ENCODE measurements at places on chromosomes 16 and 17.

DNA sequence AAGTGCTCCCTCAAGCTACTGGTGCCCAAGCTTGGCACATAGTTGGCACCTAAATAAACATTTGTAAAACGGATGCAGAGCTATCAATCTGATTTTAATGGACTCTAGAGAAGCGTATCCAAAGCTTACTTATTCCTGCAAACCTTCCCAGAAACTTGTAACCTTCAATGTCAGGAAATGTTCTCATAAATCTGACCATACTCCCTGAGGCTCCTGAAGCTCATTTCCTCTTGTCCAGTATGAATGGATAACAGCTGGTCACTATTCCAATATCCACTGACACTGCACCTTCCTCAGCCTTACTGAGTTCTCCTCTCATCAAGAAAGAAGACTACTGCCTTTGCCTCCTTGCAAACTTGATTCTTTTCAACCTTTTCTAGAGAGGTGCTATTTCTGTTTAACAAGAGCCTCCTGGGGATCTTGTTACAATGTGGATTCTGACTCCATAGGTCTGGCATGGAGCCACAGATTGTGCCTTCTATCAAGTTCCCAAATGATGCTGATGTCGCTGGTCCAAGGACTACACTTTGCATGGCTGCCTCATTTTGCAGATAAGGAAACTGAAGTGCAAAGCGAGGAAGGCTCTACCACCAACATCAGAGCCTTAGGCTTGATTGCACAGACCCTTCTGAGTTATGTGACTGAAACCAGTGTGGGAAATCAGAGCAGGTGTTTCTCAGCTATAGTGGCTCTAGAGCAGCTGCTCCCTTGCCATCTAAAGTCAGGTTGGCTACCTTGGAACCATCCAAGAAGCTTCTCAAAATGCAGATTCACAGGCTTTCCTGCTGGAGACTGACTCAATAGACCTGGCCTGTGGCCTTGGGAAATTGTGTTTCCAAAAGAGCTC is 377.8 kb downstream of the SOX9 start:
- no peak for DNase-seq

- DNase-seq = no peak
Measured at GRCh38 chr17:60079401-60080243, 901 bp upstream of the HEATR6 start.

DNA sequence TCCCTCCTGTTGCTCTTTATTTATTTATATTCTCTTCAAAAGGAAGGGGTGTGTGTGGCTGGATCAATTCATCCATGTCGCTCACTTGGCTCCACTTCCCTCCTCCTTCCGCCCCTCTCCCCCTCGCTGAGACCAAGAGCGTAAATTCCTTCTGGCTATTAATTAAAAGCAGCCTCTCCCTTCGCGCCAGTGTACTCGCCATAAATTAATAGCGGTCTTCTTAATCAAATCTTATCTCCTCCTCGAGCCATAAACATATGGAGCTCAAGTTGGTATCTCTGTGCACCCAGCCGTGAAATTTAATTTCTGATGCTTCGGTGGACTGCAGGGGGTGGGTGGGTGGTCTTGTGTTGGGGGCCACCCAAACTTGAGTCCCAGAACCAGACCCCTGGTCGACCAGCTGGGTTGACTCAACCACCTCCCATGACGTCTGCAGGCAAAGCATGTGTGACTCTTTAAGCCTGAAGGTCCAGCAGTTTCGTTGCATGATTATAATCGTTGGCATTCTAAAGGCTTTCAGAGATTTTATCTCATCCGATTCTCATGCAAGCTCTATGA is 57.9 kb downstream of the SDK2 start:
- DNase-seq = no peak

DNA sequence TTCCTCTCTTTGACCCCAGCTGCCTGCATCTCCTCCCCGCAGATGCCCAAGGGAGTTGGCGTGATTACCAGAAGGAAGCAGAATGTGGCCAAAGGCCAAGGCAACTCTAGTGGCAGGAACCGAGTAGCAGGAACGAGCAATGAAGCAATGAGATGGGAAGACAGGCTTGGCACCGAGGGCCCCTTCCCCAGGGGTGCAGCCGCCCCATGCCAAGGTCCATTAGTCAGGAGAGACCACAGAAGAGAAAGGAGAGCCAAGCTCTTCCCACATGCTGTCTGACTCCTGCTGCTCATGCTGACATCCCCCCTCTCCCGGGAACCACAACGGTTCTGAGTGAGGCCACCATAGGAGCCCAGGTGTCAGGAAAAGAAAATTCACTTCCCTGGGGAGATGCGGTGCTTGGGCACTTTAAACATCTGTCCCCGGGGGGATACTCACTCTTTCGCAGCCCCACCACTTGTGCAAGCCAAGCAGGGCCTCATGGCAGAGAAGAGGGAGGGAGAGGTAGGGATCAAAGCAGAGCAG is 67.4 kb downstream of the MYO18A start:
- DNase-seq = no peak

GRCh38 chr17:60678118-60678444 is 430 bp downstream of the BCAS3 start:
- no peak for DNase-seq

DNA sequence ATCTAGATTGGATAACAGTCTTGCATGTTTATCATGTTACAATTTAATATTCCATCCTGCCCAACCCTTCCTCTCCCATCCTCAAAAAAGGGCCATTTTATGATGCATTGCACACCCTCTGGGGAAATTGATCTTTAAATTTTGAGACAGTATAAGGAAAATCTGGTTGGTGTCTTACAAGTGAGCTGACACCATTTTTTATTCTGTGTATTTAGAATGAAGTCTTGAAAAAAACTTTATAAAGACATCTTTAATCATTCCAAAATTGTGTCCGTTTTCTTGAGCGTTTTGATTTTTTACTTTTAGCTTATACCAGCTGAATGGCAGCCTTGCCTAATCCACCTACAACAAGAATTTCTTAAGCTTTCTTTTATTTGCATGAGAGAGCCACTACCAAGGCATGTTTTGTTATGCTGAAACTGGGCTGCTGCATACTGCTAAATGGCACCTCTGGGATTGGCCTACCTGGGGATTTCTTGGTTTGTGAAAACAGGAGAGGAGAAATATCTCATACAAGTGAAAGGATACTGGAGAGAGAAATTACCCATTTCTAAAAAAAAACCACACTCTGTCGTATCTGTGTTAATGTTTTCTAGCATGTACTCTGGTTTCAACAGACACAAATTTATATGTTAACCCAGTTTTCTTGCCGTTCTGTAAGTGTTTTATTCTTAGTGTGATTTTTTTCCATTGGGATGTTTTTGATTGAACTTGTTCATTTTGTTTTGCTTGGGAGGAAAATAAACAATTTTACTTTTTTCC is 52.2 kb downstream of the TUBD1 start:
- no peak for DNase-seq

DNA sequence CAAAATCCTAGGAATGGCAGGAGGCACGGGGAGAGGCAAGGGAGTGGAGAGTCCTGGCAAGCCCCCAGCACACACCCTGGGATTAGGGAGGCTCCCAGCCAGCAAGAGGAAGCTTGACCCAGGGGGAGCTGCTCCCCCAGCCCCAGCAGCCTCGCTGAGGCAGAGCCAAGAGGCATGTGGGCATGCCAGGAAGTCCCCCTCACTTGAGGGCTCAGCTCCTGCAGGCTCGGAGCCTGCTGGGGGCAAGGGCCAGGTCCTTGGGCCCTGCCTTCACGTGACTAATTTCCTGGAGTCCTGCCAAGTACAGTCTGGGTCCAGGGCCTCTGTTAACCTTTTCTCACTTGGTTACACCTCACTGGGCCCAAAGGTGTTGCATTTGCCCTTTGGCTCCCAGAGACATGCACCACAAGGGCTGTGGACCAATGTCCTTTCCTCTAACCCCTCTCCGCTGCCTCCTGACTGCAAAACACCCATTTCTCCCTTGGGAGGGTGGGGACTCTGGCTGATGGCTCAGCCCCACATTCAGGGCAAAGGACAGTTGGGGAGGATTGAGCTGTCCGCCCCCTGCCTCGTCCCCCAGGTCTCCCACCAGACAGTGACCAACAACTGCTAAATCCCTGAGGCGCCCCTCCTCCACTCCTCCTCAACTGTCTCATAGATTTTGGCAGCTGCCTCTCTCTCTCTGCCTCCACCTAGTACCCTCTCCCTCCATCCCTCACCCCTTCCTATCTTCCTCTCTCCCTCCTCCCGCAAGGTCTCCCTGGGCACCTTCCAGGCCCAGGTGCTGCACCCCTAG is 4.4 kb upstream of the SLC47A2 start:
- DNase-seq = no peak

GRCh38 chr16:46748775-46749705 is 896 bp upstream of the MYLK3 start:
- no peak for DNase-seq

DNA sequence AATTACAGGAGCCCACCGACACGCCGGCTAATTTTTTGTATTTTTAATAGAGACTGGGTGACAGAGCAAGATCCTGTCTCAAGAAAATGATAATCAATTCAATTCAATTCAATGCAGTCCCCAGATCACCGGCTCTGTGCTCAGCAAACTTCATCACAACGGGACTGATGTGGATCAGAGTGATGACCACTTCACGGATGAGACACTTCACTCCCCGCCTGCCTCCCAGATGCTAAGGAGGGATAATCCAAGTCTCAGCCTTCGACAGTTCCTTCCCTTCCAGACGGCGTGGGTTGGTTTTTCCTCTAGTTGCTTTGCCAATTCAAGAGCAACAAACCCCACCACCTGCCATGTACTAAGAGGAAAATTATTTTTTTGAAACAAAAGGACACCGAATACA is 93.8 kb downstream of the ZDHHC7 start:
- no peak for DNase-seq

GRCh38 chr16:12010388-12011251 is 34.1 kb downstream of the SNX29 start:
- no peak for DNase-seq

DNA sequence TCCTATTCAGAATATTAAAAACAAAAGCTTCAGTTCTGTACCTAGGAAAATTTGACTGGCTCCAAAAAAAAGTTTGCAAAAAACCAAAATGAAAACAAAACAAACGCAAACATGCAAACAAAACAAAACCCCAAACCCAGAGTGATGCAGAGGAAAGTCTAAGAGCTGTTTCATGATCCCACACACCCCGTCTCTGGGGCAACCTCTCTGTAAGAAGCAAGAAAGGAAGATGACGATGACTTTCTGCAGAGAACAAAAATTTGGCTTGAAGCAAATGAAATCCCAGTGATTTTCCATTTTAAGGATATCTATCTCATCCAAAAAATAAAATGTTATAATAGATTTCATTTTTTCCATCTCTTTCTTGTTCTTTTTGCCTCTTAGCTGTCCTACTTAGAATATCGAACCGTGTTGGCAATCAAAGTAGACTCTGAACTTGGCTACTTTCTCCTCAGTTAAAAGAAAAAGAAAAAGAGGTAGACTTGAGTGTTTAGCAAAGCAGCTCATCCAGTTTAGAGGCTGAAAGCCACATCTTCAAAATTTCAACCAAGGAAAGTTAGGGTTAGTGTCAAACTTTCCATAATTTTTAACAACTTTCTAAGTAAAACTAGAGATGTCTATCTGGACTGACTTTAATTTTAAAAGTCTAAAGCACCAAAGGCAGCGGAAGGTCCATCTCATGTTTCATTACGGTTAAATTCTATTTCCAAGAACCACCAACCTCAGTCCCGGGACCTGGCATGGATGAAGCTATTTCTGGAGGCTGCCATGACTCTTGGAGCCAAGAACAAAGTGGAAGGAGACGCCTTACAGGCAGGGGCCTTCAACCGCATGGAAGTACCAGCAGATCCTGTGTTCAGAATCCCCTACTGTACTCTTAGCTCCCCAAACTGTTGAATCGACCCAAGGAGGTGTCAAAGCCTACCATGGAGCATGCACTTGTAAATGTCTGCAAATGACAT is 180.8 kb downstream of the XYLT1 start:
- DNase-seq = no peak

DNA sequence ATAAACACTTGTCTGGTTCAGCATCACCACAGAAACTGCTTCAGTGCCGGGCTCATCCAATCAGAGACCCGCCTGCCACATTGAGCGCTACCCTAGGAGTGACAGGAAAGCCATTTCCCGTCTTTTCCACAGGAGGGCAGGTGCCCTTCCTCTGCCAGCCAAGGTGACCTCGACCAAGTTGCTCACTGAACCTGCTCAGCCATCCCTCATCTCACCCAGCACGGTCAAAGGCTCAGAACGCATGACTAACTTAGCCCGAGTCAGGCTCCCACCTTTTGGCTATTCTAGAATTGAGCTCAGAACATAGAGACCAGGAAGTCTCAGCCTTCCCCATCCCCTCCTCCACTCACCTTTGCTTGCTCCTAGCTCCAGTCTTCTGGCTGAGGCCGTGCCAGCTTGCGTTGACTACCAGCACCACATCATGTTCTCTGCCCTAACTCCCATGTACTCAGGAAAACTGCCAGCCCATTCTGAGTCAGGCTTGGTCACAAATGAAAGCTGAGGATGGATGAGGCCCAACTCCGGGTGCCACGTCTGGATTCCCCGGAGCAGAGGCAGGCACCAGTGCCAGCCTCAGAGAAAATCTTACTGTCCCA is 15.6 kb downstream of the MRPS23 start:
- DNase-seq = peak; percentile 8

DNA sequence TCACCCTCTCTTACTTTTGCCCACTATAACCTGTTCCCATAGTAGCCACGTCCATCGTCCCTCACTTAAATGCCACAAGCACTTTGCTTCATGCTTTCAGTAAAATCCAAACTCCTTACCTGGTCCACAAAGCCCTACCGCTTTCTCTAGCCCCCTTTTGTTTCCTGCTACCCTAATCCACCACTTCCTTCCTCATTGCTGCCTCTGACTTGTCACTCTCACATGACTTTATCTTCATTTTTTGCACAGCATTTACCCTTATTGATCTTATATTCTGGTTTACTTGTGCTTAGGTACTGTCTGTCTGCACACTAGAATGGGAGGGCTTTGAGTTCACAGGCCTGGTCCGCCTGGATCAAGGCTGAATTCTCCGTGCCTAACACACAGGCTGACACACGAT is 340.0 kb downstream of the XYLT1 start:
- no peak for DNase-seq

DNA sequence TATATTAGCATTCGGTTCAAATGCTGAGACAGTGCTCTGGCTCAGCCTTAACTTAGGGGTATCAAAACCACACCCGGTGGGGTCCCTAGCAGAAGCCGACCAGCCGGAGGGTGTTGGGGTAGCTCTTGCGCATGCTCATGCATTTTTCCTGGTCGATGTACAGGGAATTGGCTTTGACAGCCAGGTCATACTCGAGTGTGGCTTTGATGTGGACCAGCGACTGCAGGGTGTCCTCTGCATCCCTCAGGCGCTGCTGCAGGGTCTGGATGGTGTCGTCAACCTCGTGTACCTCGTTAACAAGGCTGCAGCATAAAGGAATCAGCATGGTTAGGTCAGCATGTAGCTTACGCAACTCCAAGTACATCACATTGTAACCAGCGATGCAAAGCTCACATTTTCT is 37.5 kb downstream of the TEKT3 start:
- no peak for DNase-seq

- DNase-seq = no peak
Measured at GRCh38 chr16:19127674-19128131, 13.9 kb downstream of the ITPRIPL2 start.

- no peak for DNase-seq
Measured at GRCh38 chr16:4264546-4264945, 8.3 kb downstream of the TFAP4 start.

GRCh38 chr16:86990451-86990850 is 326.7 kb downstream of the C16orf95 start:
- no peak for DNase-seq

GRCh38 chr16:88928405-88929090 is 48.5 kb downstream of the CBFA2T3 start:
- no peak for DNase-seq

- DNase-seq = no peak
Measured at GRCh38 chr17:7004398-7005253, 7.8 kb upstream of the RNASEK start.

GRCh38 chr17:47875011-47875985 is 20.7 kb upstream of the SP2 start:
- no peak for DNase-seq

GRCh38 chr17:42537156-42537805 is 1.2 kb downstream of the NAGLU start:
- DNase-seq = no peak

Data from hippocampal formation (tissue), 2 donors.